HTR-8/SVneo (cell line): ENCODE measurements at places on chromosomes 11 and 22.

- no peak for DNase-seq
These were observed 5.7 kb upstream of the ACAT1 start for GRCh38 chr11:108115500-108116140.

GRCh38 chr11:112625814-112626213 lies 335.4 kb upstream of the NCAM1 start:
- DNase-seq, result no peak

GRCh38 chr11:7545611-7546010 lies 31.8 kb downstream of the PPFIBP2 start:
- no peak for DNase-seq

GRCh38 chr22:50600538-50600937 lies at the start of gene MAPK8IP2:
Gene MAPK8IP2, plus strand, starts transcription at chr22:50600793. Its CDS starts 26 bp downstream, at chr22:50600819.
- no peak for DNase-seq

- no peak for DNase-seq
These were observed 134.7 kb downstream of the TTC17 start for GRCh38 chr11:43493431-43493830.

- no peak for DNase-seq
These were observed 163.6 kb upstream of the B3GAT1 start for GRCh38 chr11:134575504-134576230.

- no peak for DNase-seq
These were observed 43.5 kb downstream of the PPFIA1 start for GRCh38 chr11:70313945-70314344.

DNA sequence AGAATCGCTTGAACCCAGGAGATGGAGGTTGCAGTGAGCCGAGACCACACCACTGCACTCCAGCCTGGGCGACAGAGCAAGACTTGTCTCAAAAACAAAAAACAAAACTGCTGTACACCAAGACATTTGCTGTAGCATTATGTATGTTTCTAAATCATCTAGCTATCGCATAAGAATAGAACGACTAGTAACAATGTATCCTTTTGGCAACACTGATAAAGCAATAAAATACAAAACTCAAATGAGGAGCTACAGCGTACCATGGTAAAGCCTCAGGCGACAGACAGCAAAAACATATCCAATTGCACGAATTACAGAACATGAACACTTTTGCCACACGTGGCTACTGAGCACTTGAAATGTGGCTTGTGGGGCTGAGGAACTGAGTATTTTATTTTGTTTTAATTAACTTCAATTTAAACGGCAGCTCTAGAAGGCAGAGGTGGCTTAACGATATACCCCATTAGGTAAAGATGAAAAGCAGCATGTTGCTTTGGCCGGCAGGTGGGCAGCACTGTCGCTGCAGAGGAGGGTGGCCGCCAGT lies 2.3 kb downstream of the TUBGCP6 start:
- no peak for DNase-seq

GRCh38 chr11:106409222-106409621 lies 331.8 kb downstream of the AASDHPPT start:
- DNase-seq, result no peak

GRCh38 chr11:128893578-128894285 lies 2.6 kb downstream of the KCNJ5 start:
- no peak for DNase-seq

DNA sequence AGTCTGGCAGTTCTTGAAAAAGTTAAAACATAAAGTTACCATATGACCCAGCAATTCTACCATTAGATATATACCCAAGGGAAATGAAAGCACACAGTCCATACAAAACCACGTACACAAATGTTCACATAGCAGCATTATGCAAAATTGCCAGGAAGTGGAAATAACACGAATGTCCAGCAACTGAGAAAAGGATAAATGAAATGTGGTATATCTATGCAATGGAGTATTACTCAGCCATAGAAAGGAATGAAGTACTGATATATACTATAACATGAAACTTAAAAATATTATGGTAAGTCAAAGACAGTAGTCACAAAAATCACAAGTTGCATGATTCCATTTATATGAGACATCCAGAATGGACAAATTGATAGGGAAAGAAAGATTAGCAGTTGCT lies 57.9 kb downstream of the C2CD3 start:
- DNase-seq, result no peak

- no peak for DNase-seq
These were observed 4.3 kb upstream of the ZC3H7B start for GRCh38 chr22:41296826-41297667.

GRCh38 chr22:39179401-39179827 lies 26.9 kb upstream of the CBX7 start:
- DNase-seq, result no peak

DNA sequence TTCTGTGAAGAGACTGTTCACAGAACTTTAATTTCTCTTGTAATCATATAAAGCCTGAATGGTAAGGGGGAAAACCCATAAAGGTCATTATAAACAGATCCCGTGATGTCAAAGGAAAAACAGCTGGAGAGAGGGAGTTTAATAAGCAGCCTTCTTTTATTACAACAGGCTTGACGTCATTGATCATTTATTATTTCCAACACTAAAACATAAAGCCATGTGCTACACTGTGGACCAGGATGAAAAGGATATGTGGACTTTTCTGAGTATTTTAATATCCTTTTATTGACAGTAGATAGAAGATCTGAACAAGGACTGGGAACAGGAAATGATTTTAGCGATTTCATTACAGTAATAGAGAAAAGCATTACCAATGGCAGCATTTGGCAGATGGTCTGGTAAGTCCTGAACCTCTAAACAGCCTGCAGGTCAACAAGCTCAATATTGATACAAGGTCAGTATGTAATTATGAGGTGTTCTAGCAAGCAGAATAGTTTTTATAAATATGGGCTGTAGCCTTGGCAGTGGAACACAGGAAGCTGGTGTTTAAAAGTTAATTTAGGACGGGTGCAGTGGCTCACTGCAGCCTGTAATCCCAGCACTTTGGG lies 25.1 kb upstream of the TPH1 start:
- DNase-seq, result no peak

DNA sequence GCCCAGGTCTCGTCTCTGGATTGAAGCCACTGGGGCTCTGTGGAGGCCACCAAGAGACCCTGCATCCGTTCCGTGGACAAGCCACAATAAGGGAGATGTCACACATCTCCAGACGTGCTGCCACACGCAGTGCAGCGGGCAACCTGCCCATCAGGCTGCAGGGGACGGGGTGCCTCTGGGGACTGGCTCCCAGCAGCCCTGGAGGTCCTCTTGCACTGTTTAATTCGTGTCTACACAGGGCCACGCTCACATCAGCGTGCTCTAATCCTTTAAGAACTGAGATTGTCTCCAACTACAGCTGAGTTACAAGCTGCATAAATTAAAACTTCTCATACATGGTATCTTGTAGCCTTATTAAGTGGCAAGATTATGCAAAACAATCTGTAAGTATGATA lies 1232.2 kb downstream of the BRD1 start:
- no peak for DNase-seq

- DNase-seq, result peak; percentile 22
These were observed 34.4 kb upstream of the SUSD2 start for GRCh38 chr22:24146791-24147353.

DNA sequence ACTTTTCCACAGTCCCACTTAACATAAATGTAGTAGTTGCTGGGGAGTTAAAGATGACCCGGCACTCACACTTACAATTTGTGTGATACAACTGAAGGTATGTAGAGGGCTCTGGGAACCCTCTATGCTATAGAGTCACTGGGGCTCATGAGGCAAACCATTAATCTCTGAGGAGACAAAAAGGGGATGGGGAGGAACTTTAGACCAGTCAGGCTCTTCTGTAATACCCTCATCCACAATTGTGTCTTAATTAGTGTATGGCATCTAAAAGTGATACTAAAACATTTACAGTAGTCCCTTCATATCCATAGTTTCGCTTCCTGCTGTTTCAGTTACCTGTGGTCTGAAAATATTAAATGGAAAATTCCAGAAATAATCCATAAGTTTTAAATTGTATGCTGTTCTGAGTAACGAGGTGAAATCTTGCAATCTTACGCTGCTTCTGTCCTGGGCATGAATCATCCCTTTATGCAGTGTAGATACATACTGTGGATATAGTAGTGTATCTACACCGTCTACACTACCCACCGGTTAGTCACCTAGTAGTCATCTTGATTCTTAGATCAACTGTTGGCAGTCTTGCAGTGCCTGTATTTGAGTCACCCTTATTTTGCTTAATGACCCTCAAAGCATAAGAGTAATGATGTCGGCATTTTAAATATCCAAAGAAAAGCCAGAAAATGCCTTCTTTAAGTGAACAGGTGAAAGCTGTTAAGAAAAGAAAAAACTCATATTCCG lies 12.2 kb downstream of the CBL start:
- DNase-seq, result peak; percentile 83

- DNase-seq, result no peak
These were observed 6.8 kb upstream of the ZBED5 start for GRCh38 chr11:10864688-10865087.
